Midbrain (tissue), 1 donor: ENCODE measurements at places on chromosomes 2 and 18.

GRCh38 chr2:60855989-60856669 lies 25.2 kb upstream of the REL start:
- DNase-seq: no peak

DNA sequence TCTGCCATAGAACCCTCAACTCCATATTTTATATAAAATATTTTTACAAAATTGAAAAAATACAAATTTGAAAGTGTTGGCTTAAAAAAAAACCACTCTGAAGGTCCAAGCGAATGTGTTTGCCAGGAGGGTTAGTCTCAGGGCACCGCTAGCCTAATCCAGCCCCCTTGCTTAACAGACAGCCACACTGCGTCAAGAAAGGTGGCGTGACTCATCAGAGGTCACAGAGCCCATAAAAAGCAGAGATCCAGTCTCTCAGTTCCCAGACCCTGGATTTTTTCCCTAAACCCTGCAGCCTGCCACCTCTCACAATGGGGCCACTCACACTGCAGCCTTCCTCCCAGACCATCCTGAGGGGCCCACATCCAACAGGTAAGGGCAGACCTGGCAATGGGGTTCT lies 3.9 kb upstream of the TNS1 start:
- DNase-seq: no peak

GRCh38 chr2:105052773-105053172 lies 14.9 kb downstream of the MRPS9 start:
- DNase-seq: no peak

DNA sequence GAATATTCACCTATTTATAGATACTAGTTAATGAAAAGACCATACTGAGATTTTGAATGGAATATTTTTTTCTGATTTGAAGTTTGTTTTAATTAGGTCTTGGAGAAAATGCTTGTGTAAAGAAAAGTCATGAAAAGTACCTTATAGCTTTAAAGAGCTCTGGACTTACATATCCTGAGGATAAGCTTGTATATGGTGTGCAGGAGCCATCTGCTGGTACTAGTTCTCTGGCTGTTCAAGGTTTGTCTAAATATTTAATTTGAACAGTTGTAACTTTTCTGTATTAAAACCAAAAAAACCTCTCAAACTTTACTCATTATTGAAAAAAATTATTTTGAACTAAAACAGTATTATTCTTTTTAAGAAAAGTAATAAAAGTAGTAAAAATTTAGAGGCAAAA lies 50.1 kb downstream of the UBR3 start:
- DNase-seq: peak; percentile 40

GRCh38 chr2:124353656-124354055 lies 328.6 kb downstream of the CNTNAP5 start:
- no peak for DNase-seq

DNA sequence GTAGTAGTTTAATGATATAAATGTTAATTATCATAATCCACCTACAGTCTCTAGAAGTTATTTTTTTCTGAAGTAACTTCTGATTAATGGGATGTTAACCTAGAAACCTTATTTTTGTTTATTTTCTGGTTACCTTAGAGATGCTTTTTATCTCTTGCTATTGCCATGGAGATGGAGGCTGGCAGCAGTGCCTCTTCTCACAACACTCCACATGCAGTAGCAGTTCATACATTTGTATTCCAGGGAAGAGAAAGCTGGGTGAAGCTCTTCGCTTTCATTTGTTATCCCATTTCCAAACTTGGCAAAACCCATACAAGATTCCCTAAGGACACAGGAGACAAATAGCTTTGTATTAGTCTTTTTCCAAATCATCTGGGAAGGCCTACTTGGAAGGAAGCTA lies 1794.1 kb upstream of the LRRTM1 start:
- no peak for DNase-seq

DNA sequence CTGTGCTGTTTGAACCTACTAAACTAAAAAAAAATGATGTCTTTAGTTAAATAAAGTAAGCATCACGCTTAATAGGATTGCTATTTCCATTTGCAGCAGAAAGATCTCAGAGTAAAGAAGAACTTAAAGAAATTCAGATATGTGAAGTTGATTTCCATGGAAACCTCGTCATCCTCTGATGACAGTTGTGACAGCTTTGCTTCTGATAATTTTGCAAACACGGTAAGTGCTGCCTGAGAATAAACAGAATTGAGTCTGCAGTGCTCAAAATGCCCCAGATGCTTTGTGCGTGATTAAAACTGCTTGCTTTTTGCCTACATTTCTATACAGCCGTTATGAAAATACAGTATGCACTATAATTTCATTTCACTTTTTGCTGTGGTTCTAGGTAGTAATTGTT lies 3.9 kb downstream of the CDCA7 start:
- no peak for DNase-seq

DNA sequence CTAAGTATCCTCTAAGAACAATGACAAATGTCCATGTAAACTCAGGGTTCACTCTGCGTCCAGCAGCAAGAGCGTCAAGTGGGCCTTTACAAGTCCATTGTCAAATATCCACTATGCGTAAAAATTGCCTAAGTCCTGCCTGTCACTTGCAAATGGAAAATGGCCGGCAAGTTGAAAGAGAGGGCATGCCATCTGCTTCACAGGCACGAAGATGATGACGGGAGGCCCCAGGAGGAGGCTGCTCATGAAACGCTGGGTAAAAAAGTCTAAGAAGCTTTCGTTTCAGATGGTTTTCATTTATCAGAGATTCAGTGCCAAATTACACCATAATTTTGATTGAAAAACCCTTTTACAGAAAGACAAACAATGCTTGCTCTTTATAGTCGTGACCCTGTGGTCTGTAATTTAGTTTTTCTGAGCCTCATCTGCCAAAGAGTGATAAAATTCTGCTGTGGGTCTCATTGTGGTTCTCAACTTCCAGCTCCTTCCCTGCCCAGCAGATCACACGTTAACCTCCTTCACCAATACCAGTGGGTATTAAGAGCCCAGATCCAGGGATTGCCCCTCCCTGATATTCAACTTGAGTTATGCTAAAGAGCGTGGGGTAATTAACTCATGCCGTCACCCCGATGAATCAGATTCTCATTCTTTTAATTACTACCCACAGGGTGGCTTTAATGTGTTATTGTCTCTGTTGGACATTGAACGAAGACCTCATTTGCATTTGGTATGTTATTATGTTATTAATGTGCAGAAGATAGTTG lies 160.2 kb upstream of the ALKAL2 start:
- no peak for DNase-seq

GRCh38 chr2:170238776-170239175 lies 60.8 kb downstream of the MYO3B start:
- DNase-seq: no peak

DNA sequence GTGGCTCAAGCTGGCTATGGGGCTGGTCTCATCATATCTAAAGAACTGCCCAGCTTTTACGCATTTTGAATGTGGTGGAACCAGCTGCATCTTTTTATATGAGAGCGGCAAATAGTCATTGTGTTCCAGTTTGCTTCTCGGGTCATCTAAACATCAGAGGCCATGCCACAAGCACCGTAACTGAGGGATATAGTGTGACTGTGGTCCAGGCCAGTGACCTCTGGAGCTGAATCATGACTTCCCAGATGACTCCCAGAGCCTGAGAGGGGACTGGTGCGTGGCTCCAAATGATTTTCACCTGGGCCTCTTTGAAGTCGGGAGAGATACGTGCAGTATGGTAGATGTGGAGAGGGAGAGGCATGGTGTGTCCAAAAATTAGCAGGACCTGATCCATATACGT lies 271.0 kb downstream of the NEDD4L start:
- DNase-seq: no peak

- DNase-seq: no peak
Observed at GRCh38 chr2:223860809-223861738, 23.7 kb upstream of the AP1S3 start.

- peak; percentile 32 for DNase-seq
Observed at GRCh38 chr2:102141970-102142828, at the start of gene IL1R1. TSS of gene IL1R1 (plus strand) at chr2:102142746. CDS start at chr2:102157725, 14,979 bp downstream.

GRCh38 chr2:45736757-45737704 lies 85.6 kb downstream of the PRKCE start:
- DNase-seq: no peak

DNA sequence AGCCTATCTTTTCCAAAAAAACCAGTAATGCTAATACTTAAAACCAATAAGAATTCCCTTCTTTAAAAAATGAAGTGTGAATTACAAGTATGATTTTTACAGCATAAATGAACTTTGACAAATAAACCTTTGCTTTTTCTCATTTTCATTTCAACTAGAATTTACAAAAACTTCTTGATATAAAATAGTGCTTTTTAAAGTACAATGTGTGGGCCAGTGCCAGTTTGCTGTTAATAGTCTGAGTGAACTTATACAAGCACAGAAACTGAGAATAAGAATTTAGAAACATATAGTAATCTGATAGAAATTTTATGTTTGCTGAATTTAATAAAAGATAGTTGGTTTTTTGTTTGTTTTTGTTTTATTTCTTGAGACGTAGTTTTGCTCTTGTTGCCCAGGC lies 43.7 kb upstream of the CHRNA1 start:
- DNase-seq: no peak

DNA sequence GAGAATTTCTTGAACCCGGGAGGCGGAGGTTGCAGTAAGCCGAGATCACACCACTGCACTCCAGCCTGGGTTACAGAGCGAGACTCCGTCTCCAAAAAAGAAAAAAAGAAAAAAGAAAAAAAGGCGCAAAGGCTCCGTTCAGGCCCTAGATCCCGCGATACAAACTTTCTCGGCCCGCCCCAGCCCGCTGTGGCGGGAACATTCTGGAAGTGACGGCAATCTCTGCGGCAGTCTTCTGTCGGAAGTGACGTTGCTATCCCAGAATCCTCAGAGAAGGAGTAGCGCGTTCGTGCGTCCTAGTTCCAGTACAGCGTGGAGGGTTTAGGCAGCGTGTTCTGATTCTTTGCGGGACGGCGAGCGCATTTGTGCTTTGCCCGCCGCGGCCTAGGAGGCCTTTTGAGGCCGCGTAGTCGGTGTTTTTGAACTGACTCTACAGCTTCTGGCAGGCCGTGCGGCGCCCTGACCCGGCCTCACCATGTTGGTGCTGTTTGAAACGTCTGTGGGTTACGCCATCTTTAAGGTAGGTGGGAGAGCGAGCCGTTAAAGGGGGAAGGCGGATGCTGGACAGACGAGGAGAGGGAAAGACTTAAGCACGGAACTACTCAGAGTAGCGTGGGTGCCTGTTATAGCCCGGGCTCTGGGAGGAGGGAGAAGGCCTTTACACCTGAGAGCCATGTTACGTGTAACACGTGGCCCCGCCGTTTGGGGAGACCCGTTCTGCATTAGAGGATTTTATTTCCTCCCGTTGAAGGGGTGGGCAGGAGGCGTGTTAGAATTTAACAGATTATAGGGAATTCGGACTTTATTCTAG lies at the start of gene NOP58:
NOP58 (plus strand) TSS at position 297 of the 811 bp plus-strand sequence; CDS start at position 476, 179 bp downstream.
- DNase-seq: peak; percentile 98

GRCh38 chr2:109342930-109343329 lies 213.9 kb downstream of the SH3RF3 start:
- no peak for DNase-seq

- no peak for DNase-seq
Observed at GRCh38 chr2:185433824-185434223, 304.8 kb upstream of the FSIP2 start.

DNA sequence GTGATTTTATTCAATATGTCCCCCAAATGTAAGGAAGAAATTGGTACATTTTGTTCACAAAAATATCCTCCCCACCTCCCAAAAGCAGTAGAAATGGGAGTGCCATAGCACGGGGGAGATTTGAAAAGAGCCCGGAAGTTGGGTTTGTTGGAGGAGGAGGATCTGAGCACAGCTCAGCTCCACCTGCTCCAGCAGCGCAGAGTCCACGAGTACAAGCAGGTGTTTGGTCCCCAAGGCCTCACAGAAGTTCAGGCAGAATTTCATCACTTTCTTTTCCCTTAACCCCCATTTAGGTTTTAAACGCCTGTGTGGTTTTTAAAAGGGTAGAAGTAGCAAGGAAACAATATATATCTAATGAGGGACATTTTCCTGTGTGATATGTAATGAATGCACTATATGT lies 56.0 kb downstream of the TRAPPC12 start:
- no peak for DNase-seq

- DNase-seq: no peak
Observed at GRCh38 chr2:134148843-134149472, 104.9 kb upstream of the MGAT5 start.

GRCh38 chr2:230205034-230205433 lies 14.8 kb downstream of the SP110 start:
- no peak for DNase-seq

DNA sequence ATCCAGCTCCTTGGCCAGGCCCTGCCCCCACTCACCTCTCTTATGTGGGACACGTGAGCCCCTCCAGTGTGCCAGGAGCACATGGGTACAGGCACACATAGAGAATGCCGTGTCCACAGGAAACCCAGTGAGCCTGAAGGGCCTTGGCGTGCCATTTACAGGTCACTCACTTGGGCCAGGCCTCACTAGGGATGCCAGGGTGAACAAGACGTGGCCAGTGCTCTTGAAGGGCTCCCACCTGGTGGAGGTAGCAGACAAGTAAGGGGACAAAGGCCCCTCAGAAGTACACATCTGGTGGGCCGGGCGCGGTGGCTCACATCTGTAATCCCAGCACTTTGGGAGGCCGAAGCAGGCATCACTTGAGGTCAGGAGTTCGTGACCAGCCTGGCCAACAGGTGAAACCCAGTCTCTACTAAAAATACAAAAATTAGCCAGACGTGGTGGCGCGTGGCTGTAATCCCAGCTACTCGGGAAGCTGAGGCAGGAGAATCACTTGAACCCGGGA lies 15.1 kb upstream of the C1QL2 start:
- no peak for DNase-seq

- no peak for DNase-seq
Observed at GRCh38 chr2:120993661-120994060, 258.0 kb downstream of the GLI2 start.

- DNase-seq: no peak
Observed at GRCh38 chr2:135985826-135986393, 484 bp upstream of the DARS1 start.

- no peak for DNase-seq
Observed at GRCh38 chr18:22411446-22411845, 6.3 kb downstream of the CTAGE1 start.

DNA sequence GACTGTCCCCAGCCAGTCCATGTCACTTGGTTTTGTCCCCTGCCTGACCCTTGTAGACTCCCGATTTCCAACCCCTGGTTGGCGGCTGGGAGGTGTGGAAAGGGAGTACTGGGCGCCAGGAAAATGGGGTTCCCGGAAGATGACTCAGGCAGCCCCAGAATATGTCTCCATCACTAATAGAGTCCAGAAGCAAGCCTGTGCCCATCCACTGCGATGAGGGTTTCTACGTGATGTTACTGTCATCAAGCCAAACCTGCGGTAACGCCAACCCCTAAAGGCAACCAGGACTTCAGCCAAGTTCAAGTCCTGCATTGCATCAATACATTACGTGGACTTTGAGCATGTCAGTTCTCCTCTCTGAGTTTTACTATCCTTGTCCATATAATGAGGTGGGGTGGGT lies 62.0 kb upstream of the TAF1B start:
- no peak for DNase-seq

- DNase-seq: no peak
Observed at GRCh38 chr18:12884406-12885323, 628 bp upstream of the PTPN2 start.
